ENCODE measurements at places on chromosomes 1 and 21.

- no peak for DNase-seq
Observed at GRCh38 chr1:5638582-5638981, 353.6 kb downstream of the NPHP4 start.

DNA sequence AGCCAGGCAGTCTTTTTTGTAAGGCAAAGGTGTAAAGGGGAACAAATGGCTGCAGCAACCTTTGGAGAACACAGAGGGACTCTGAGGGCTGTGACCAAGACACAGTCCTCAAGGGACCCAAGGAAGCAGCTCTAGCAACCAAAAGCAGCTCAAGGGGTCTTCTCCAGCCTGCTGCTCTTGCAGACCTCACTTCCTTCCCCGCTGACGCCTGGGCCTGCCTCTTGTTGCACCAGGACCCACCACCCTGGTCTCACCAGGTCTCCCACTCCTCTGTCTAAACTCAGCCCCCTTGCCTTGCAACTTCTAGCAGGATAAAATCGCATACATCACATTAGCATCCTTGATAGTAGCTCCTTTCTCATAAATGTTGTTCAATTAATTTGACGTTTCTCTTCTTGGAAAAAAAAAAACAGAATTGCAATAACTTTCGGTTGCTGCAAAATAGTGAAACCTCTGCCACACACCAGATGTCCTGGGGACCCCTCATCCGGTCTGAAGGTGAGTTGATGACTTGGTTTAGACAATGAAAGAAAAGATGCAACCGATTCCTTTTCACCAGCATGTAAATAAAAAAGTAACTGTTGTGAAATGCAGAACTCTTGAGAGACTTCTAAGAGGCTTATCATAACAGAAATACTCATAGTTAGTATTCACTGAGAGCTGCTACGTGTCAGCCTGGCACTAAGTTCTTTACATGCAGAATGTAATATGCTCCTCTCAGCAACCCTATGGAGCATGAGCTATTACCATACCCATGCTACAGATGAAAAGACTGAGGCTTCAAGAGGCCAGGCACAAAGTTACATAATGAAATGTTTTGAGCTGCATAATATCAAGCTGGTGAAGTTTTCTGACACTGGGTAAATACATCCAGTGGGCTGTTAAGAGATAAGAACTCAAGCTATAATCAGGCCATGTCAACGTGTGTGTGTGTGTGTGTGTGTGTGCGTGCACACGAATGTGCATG lies 58.5 kb downstream of the UMODL1 start:
- DNase-seq: no peak

GRCh38 chr1:13586001-13586400 lies 2.4 kb downstream of the PDPN start:
- no peak for DNase-seq

- DNase-seq: no peak
Observed at GRCh38 chr21:42343556-42343955, 7.2 kb downstream of the TFF2 start.

GRCh38 chr1:168582688-168583336 lies 6.4 kb downstream of the XCL1 start:
- DNase-seq: no peak

All from T-helper 9 cell (primary cell).